ENCODE measurements at places on chromosomes 7 and 10.

- H3K27me3 ChIP-seq, result no peaks in the 10 kb centered on the region
- no peaks in the 10 kb centered on the region for H3K4me1 ChIP-seq
- no peak overlapping the region for H3K4me3 ChIP-seq
- DNase-seq, result no peak
These were observed 55.3 kb downstream of the ORC5 start for GRCh38 chr7:104152468-104152867.

GRCh38 chr10:112262546-112262945 is 20.7 kb upstream of the TECTB start:
- H3K27ac ChIP-seq, result no peak overlapping the region
- no peaks in the 10 kb centered on the region for H3K4me1 ChIP-seq
- peaks cover 21% of the 10 kb centered on the region for H3K27me3 ChIP-seq
- peaks cover 1% of the 10 kb centered on the region for H3K36me3 ChIP-seq

GRCh38 chr10:79186486-79187120 is 117.8 kb downstream of the ZMIZ1 start:
- no peak for DNase-seq
- H3K4me1 ChIP-seq, result no peaks in the 10 kb centered on the region
- H3K36me3 ChIP-seq, result peaks cover 1% of the 10 kb centered on the region
- no peaks in the 10 kb centered on the region for H3K27me3 ChIP-seq

DNA sequence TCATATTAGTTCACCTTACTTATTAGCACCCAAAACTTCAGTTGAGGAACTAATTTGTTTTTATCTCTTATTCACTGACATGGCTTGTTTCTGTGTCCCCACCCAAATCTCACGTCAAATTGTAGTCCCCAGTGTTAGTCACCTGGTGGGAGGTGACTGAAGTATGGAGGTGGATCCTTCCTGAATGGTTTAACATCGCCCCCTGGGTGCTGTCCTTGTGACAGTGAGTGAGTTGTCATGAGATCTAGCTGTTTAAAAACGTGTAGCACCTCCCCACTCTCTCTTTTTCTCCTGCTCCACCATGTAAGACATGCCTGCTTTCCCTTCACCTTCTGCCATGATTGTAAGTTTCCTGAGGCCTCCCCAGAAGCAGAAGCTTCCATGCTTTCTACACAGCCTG is 75.0 kb upstream of the HECTD2 start:
- peaks cover 3% of the 10 kb centered on the region for H3K36me3 ChIP-seq
- H3K27ac ChIP-seq, result no peak overlapping the region
- no peak for DNase-seq
- no peak overlapping the region for H3K4me3 ChIP-seq
- H3K27me3 ChIP-seq, result peaks cover 37% of the 10 kb centered on the region
- no peaks in the 10 kb centered on the region for H3K4me1 ChIP-seq

GRCh38 chr7:34281260-34281659 is 375.9 kb downstream of the BMPER start:
- no peak overlapping the region for H3K4me3 ChIP-seq
- no peak for DNase-seq
- no peaks in the 10 kb centered on the region for H3K36me3 ChIP-seq

GRCh38 chr10:37671802-37672201 is 185.6 kb downstream of the ZNF248 start:
- no peaks in the 10 kb centered on the region for H3K27me3 ChIP-seq
- no peak overlapping the region for H3K4me3 ChIP-seq
- H3K4me1 ChIP-seq, result no peaks in the 10 kb centered on the region
- DNase-seq, result no peak

GRCh38 chr10:127576051-127576450 is 26.9 kb downstream of the NPS start:
- H3K4me3 ChIP-seq, result no peak overlapping the region
- no peaks in the 10 kb centered on the region for H3K36me3 ChIP-seq
- peaks cover 10% of the 10 kb centered on the region for H3K27me3 ChIP-seq
- no peak for DNase-seq
- H3K27ac ChIP-seq, result no peak overlapping the region
- no peaks in the 10 kb centered on the region for H3K4me1 ChIP-seq

- peak overlapping the region; percentile 76 for H3K27ac ChIP-seq
- peak overlapping the region; percentile 67 for H3K4me3 ChIP-seq
- peaks cover 28% of the 10 kb centered on the region for H3K36me3 ChIP-seq
- no peaks in the 10 kb centered on the region for H3K27me3 ChIP-seq
- DNase-seq, result no peak
- H3K4me1 ChIP-seq, result peaks cover 52% of the 10 kb centered on the region
These were observed 47.8 kb downstream of the SHH start for GRCh38 chr7:155764438-155764793.

- H3K27ac ChIP-seq, result no peak overlapping the region
- DNase-seq, result no peak
- H3K4me3 ChIP-seq, result no peak overlapping the region
These were observed 560.2 kb downstream of the CALN1 start for GRCh38 chr7:71851776-71852498.

DNA sequence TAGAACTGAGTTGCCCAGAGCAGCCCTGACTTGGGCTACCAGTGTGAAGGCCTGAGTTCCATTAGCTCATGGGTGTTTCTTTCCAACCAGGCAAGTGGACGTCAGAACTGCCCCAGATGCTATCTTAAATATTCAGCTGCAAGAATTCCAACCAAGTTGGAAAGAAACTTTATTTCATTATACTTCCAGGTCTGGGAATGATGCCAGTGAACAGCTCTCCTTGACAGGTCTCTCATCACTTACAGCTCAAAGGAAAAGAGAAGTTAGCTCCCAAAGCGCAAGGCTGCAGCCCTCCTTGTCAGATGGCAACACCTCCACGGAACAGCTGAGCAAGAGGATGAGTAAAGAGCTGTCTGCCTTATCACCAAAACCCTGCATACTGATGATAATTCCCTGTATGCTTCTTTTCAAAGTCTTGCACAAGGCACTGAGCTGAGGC is 255.5 kb upstream of the AOAH start:
- no peak overlapping the region for H3K4me3 ChIP-seq
- H3K36me3 ChIP-seq, result peaks cover 1% of the 10 kb centered on the region
- peaks cover 18% of the 10 kb centered on the region for H3K4me1 ChIP-seq
- H3K27me3 ChIP-seq, result no peaks in the 10 kb centered on the region
- DNase-seq, result no peak

GRCh38 chr10:87740254-87740655 is 77.8 kb downstream of the ATAD1 start:
- H3K36me3 ChIP-seq, result no peaks in the 10 kb centered on the region
- H3K4me1 ChIP-seq, result no peaks in the 10 kb centered on the region
- H3K27me3 ChIP-seq, result peaks cover 30% of the 10 kb centered on the region
- no peak overlapping the region for H3K4me3 ChIP-seq
- no peak overlapping the region for H3K27ac ChIP-seq

DNA sequence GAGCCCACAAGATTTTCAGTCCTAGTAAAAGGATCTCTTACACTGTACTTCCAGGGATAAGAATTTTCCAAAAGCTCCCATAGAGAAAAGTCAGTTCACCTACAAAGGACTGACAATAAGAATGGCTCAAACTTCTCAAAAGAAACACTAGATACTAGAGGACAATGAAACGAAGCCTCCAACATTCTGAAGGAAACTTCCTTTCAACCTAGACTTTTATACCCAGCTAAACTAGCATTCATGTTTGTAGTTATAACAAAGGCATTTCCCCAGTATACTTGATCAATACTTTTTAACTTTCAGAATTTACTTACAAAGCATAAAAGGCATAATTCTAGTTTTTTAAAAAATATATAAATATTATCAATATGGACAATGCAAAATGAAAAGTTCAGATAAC is 41.0 kb upstream of the DNAAF5 start:
- no peak overlapping the region for H3K27ac ChIP-seq
- H3K27me3 ChIP-seq, result no peaks in the 10 kb centered on the region
- H3K4me1 ChIP-seq, result no peaks in the 10 kb centered on the region
- DNase-seq, result no peak
- no peak overlapping the region for H3K4me3 ChIP-seq

GRCh38 chr7:24741679-24742505 is 15.4 kb downstream of the GSDME start:
- no peak overlapping the region for H3K27ac ChIP-seq
- H3K4me3 ChIP-seq, result no peak overlapping the region
- H3K4me1 ChIP-seq, result no peaks in the 10 kb centered on the region

GRCh38 chr7:119465798-119466305 is 807.1 kb upstream of the KCND2 start:
- H3K4me1 ChIP-seq, result no peaks in the 10 kb centered on the region
- DNase-seq, result no peak

DNA sequence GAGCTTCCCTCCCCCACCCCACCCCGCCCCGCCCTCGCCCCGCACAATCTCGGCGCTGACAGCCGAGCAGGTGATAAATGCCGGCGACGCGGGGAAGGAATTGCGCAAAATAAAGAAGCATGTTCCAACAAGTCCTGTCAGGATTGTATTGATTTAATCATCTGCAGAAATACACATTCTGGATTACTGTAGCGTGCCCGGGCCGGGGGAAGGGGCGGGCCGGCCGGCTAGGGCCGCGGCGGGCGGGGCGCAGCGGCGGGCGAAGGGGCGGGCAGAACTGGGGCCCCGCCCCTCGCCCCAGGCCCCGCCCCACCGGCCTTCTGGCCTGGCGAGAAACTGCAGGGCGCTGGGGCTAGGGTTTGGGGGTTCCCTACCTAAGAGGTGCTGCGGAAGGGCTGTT is 88.9 kb upstream of the PAX2 start:
- H3K27ac ChIP-seq, result no peak overlapping the region
- no peaks in the 10 kb centered on the region for H3K36me3 ChIP-seq
- no peak overlapping the region for H3K4me3 ChIP-seq
- DNase-seq, result no peak

DNA sequence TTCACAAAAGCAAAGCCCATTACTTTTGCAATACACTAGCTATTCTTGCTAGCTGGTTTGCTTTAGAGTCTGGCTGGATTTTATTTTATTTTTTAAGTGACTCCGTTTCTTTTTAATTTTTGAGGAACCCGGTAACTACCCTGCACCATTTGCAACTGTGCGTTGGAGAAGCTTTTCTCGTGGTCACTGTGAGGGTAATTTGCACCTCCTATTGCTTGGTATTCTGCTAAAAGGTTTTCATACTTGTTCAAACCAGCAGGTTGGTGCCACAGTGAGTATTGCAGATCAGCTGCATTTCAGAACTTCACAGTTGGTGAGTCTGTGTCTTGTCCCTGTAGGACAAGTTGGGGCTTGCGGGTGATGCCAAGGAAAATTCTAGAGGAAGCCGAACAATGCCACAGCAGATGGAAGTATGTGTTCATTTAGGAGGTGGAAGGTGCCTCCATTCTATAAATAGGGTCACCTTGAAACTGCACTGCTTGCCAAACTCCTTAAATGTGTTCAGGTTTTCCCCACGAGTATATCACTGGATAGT is 3.9 kb upstream of the NMT2 start:
- peak overlapping the region; percentile 1 for H3K27ac ChIP-seq
- no peak for DNase-seq
- no peaks in the 10 kb centered on the region for H3K27me3 ChIP-seq
- no peak overlapping the region for H3K4me3 ChIP-seq

DNA sequence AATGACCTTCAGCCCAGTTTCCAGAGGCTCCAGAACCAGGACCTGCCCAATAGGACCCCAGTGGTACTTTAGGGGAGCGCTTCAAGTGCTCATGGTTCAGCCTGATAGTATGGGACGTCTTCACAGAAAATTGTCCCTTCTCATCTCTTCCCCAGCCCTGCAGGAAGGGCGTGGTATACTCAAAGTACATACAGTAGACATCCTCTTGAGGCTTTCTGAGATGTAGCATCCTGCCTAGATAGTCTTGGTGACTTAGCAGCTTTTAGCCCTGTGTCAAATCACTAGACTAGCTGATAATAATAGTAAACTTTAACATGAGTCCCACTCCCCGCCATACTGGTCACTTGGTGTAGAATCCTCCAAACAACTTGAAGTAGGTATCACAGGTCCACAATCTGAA is 193.2 kb downstream of the CYP26A1 start:
- no peaks in the 10 kb centered on the region for H3K36me3 ChIP-seq
- H3K27ac ChIP-seq, result no peak overlapping the region
- H3K4me1 ChIP-seq, result peaks cover 10% of the 10 kb centered on the region

GRCh38 chr7:131753620-131754222 is 197.3 kb upstream of the PODXL start:
- H3K4me1 ChIP-seq, result no peaks in the 10 kb centered on the region
- no peak overlapping the region for H3K27ac ChIP-seq
- peaks cover 42% of the 10 kb centered on the region for H3K27me3 ChIP-seq

DNA sequence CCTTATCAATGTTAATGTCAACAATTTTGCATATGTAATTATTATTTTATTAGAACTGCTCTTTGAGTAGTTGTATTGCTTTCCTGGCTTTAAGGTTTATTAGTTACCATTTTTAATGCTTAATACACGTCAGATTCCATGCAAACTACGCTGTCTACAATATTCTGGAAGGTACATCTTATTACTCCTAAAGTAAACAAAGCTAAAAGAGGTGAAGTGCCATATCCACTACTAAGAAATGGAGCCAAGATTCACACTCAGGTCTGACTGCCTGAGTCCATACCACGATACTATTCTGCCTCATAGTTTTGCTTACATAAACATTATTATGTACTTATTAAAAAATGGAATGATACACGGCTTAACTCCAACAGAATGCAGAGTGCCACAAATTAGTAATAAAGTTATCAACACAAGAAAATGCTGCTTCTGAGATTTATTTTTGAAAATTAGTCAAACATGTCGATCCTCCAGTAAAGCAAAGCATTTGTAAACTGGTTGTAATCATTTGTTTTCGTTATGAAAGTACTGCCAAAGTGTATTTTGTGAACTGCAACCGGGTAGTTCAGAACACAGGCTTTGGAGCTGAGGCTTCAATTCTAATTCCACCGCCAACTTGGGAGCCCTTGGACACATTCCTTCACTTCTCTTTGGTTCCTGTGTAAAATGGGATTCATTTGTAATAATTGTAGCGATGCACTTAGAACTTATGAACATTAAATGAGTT is 1.1 kb upstream of the DMTF1 start:
- peaks cover 17% of the 10 kb centered on the region for H3K36me3 ChIP-seq
- peaks cover 33% of the 10 kb centered on the region for H3K4me1 ChIP-seq
- H3K4me3 ChIP-seq, result peak overlapping the region; percentile 95
- peak overlapping the region; percentile 94 for H3K27ac ChIP-seq
- H3K27me3 ChIP-seq, result no peaks in the 10 kb centered on the region

DNA sequence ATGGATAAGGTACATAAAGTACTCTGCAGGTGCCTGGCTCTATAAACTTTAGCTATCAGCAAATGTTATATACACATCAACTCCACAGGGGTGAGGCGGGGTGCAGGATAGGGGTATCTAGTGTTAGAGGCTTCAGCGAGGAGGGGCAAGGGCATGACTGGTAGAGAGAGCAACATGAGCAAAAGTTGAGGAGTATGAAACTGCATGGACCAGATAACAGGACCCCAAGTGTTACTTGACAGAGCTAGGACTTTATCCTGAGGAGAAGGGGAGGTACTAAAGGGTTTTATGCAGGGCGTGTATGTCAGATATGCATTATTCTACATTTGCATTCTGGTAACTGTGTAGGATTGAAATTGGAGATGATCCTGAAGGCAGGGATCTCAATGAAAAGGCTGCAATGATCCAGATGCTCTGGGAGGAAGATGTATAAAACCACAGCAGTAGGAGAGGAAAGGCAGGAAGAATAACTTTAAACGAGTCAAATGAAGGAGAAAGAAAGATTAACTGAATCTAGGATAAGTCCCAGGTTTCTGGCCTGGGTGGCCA is 109.8 kb upstream of the FAM133B start:
- no peaks in the 10 kb centered on the region for H3K27me3 ChIP-seq
- peaks cover 7% of the 10 kb centered on the region for H3K4me1 ChIP-seq
- H3K4me3 ChIP-seq, result no peak overlapping the region
- H3K27ac ChIP-seq, result peak overlapping the region; percentile 14
